NCI-H524 (cell line): ENCODE measurements at places on chromosomes 13 and 19.

GRCh38 chr13:93499991-93500390, 273.4 kb downstream of the GPC6 start:
- no peak for DNase-seq

DNA sequence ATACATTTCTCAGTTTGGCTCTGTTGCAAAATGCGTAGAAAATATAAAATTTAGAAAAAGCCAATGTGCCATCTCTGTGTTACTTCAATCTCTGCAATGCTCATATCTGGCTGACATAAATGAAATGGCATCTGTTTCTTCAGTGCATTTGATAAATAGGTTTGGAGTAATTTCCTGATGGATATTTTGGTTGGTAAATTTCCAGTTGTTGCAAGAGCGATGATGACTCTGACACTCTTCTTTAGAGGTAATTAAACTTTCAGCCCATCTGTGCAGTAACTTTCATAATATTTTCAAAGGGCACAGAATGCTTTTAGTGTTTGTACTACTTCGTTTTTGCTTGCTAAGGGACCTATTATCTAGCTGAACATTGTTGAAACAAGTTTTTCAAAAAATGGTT, 1286.4 kb downstream of the PCDH9 start:
- DNase-seq = no peak

GRCh38 chr19:39516270-39516669, 1.3 kb downstream of the SELENOV start:
- no peak for DNase-seq

DNA sequence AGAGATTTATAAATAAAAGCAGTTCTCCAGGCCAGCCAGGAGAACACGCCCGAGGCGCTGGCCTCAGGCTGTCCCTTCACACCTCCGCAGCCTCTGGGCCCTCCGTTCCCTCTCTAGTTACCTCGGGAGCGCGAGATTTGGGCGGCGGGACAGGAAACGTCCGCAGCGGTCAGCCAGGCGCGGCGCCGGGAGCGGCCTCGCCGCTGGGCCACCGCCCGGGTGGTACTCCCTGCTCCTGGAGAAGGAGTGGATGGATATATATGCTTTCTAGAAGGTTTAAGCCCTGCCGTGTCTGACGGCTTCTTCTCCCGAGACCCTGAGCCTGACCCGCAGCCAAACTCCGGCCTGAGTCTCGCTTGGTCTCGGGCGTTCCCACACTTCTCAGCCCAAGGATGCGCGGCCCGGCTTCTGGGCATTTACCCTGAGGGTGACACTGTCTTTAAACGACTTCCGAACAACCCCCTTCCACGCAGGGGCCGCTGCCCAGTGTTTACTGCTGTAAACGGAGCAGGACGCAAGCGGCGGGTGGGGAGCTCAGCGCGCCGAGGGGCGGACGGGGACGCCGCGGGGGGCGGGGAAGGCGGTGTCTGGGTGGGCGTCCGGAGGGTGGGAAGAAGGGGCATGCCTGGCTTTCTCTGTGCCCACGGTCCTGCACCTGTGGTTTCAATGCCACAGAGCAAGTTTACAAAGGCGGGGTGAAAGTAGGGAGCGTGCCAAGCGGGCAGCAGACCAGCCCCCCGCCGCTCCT, 2.0 kb upstream of the ZIC2 start:
- DNase-seq = no peak
